Hepatocyte (in vitro differentiated cells): ENCODE measurements at places on chromosomes 2 and 18. TPM values are rescaled to one million over a fixed set of nuclear protein-coding genes. Genes with fewer than 3 reads are reported as not detected.

Gene DNER
- total RNA-seq, result 0.37 and 0.48 TPM in 2 replicates

Gene REG3G
- 0.30 TPM in 1 of 2 replicates, not detected in the other for total RNA-seq

Gene DSG3
- total RNA-seq, result 0.36 and 0.43 TPM in 2 replicates

Gene PLGLB1
- total RNA-seq, result 4.4 and 6.6 TPM in 2 replicates

Gene CD28
- total RNA-seq, result not detected in 2 replicates

Gene PPM1G
- 60.6 and 64.9 TPM in 2 replicates for total RNA-seq

Gene EVA1A
- total RNA-seq, result 30.8 and 36.2 TPM in 2 replicates

Gene MRO
- 2.0 and 3.1 TPM in 2 replicates for total RNA-seq

Gene TOGARAM2
- 0.47 and 0.92 TPM in 2 replicates for total RNA-seq

Gene PCARE
- 0.04 and 2.2 TPM in 2 replicates for total RNA-seq

Gene MATN3
- 2.3 and 3.5 TPM in 2 replicates for total RNA-seq

Gene CRYGD
- not detected in 2 replicates for total RNA-seq

- DNase-seq, result no peak
Observed at GRCh38 chr2:124698979-124699565, 674.0 kb downstream of the CNTNAP5 start.

- DNase-seq, result no peak
Observed at GRCh38 chr2:46769809-46770208, 145.8 kb downstream of the MCFD2 start.

- no peak for DNase-seq
Observed at GRCh38 chr18:50680966-50681365, 121.1 kb downstream of the MAPK4 start.

DNA sequence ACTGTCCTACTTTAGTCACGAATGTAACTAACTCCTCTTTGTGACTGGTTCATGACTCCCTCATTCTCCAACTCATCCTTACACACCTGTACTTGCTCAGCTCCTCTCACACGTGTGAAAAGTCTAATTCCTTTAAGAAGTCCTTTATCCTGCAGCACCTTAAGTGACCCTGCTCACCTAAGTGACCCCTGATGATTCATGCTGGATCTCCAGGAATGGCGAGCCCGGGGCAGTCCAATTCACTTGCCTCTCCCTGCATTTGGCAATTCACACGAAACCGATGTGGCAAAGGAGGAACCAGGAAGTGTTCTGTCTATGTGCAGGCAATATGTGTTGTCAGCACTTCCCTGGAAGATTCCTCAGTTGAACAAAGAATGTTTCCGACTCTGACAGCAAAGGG is 189.8 kb upstream of the NABP1 start:
- DNase-seq, result no peak

GRCh38 chr2:45285771-45286390 is 276.6 kb upstream of the SIX2 start:
- DNase-seq, result no peak

DNA sequence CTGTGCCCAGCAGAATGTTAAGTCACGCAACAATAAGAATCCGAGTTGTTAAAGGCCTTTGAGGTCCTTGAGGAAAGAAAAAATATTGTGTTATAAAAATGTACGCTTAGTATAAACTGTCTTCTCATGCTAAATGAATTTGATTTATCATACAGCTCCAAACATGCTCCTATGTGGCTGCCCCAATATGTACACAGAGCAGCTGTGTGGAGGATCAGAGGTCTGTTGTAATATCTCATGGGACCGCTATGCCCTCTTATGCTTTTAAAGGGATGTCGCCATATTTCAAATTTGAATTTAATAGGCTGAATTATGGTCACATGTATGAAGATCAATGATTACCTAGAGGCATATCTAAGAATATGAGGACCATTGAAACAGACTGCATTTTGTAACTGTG is 90.2 kb downstream of the SLC5A7 start:
- DNase-seq, result no peak

- DNase-seq, result no peak
Observed at GRCh38 chr2:14081521-14081920, 551.0 kb upstream of the LRATD1 start.

DNA sequence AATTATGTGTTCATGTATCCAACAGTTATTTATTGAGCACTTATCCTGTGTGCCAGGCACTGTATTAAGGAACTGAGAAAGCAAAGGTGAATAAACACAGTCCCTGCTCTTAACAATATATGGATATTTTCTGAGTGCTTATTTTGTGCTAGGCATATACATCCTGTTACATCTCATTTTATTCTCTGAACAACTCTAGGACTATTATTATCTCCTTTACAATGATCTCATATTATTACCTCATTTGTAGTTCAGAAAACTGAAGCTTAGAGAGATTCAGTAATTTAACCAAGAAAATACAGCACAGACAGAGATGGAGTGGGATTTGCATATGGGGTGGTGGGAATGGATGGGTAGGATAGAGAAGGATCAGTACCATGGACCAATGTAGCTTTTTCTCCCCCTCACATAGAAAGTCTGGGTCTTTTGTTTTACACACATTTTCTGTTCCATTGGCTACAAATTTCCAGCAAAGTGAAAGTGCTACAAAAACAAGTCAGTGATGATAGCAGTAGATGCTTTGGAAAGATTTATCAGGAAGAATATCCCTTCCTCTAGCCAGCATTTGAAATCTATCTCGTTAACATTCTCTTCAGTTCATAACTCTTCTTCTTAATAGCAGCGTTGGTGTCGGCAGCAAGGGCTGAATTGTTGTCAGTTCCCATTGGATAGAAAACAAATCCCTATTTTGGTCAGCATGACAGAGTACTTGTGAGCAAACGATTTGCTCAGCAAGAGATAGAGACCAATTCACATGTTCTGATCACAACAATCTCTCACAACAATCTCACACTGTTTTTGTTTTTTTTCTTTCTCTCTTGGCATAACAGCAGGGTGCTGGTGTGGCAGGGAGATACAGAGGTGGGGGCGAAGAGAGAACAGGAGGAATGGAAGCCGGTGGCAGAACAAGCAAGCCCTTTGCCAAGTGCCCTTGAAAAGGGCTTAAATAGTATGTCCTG is 102.2 kb upstream of the KCTD1 start:
- DNase-seq, result no peak

DNA sequence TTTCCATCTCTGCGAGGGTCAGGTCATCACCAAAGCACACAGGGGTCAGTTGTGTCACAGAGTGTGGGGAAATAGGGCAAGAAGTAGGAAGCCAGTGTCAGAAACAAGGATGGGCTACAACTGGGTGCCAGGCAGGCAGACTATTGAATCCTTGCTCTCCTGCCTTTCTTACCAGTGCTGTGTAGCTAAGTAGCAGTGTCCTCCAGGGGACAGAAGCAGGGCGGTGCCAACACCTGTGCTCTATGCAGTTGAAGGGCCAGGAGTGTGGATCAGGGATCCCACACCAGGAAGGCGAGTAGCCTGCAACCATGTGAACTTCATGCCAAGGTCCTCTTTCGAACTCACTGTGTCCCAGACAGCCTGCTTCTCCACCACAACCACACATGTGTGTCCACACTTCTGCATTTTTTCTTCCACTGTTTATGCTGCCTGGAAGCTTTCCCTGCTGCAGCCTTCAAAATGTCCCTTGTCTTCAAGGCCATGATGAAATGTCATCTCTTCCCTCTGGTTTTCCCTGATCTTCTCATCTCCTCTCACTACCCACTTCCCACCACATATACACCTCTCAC is 25.4 kb upstream of the REG3G start:
- no peak for DNase-seq

DNA sequence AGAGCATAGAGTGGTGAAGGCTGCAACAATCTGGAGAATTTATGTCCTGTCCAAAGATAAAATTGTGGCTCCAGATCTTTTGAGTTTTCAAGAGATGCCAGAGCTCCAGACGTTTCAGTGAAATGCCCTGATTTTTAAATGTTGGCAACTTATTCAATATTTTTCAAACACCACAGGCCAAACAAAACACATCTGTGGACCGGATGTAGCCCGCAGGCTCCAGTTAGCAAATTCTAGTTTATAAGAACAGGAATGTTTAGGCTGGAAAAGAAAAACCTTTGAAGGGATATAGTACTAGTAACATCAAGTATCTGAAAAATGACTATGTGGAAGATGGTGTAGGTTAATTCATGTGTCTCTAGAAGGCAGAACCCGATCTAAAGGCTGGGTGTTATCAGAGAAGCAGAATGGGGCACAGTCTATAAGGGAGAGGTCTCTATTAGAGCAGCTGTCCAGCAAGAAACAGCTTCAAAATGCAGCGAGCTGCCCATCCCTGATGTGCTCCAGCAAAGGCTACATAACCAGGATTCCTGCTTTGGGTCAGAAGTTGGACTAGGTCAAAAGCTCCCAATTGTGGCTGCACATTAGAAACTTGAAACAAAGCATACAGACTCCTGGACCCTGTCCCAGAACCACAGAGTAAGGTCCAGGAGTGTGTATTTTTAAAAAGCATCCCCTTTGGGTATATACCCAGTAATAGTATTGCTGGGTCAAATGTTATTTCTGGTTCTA is 105.9 kb downstream of the ANKRD44 start:
- DNase-seq, result no peak

- no peak for DNase-seq
Observed at GRCh38 chr18:23938043-23938756, 76.4 kb upstream of the TTC39C start.

DNA sequence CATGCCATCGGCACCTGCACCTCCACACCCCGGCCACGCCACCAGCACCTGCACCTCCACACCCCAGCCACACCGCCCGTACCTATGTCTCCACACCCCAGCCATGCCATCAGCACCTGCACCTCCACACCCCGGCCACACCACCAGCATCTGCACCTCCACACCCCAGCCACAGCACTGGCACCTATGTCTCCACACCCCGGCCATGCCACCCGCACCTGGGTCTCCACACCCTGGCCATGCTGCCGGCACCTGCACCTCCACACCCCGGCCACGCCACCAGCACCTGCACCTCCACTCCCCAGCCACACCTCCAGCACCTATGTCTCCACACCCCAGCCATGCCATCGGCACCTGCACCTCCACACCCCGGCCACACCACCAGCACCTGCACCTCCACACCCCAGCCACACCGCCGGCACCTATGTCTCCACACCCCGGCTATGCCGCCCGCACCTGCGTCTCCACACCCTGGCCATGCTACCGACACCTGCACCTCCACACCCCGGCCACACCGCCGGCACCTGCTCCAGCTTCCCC is 390.3 kb upstream of the MYT1L start:
- DNase-seq, result no peak

DNA sequence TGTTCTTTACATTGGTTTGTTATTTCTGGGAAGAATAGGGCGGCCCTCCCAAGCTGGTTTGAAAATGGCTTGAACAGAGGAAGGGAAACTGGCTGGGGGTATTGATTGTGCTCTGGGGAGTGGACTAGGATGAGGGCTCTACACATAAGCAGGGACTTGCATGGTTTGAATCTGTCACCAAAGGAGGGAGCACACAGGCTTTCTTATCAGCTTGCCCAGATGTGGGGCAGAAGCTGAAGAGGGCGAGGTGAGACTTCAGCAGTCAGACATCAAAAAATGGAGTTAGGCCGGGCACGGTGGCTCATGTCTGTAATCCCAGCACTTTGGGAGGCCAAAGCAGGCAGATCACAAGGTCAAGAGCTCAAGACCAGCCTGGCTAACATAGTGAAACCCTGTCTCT is 7.2 kb upstream of the RAB12 start:
- no peak for DNase-seq

DNA sequence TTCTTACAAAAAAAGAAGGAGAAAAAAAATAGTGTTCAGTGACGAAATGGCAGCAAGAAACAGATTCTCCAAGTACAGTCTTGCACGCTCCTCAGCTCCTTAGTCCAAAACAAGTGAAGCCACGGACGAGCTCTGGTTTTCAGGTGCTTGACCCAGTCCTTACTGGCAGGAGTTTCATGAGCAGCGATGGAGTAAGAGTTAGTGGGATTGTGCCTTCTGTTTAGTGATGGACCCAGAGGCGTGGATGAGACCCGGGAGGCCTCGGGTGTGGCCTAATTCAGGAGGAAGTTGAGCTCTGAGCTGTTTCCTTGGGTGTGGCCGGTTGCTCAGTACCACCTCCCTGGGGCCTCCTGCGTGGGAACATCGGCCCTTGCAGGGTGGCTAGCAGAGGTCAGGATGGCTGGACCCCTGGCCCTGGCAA is 52.0 kb downstream of the KIF5C start:
- DNase-seq, result peak; percentile 26

DNA sequence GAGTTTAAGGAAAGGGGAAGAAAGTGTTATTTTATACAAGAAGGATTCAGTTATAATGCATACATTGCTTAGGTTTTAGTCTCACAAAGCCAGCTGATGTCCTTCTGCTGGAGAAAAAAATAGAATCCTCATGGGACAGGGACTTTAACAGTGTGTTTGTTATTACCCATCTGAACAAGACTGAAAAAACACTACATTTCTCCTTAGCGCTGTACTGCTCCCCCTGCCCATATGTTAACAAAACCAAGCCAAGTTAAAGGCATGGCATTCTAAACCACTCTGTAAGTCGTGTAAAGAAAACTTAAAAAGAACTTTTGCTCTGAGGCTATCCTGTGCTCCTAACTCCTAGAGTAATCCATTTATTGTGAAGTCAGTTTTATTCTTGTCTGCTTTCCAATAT is 102.6 kb upstream of the NYAP2 start:
- DNase-seq, result no peak

GRCh38 chr2:116517936-116518335 is 1296.6 kb upstream of the DDX18 start:
- no peak for DNase-seq

DNA sequence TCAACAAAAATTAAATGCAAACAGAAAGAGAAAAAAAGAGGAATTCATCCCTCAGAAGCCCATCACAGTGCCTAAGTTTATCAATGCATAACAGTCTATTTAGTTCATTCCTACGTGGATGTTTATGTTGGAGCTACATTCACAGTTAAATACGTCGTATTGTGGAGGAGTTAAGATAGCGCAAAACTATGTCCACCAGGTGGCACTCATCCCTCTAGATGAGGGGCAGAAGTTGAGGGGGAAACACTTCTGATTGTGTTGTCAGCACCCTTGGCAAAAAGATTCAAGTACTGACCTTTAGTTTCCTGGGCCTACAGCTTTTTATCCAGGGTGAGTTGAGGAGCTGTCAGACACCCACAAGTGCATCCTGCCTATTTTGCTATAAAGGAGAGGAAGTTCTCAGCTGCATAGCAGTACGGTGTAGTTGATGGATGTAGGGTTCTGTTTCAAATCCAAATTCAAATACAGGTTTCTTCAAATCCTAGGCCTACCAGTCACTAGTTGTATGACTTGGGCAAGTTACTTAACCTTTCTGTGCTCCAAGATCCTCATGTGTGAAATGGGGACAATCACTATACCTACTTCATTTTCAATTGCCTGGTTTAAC is 26.8 kb upstream of the MYO1B start:
- DNase-seq, result peak; percentile 78

DNA sequence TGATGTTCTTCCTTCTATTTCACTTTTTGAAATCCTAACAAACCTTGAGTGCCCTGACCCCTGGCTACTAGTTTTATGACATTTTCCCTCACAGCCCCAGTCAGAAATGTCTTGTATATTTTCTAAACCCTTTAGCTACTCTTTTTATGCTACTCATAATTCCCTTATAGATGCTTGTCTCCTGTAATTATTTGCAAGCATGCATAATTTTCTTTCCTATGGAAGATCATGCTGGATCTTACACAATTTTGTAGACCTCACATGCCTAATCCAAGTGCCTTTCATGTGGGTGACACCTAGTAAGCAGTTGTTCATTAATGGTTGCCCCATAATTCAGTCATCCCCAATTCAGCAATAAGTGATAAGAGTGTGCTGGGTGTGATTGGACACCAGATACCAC is 6.9 kb downstream of the GPD2 start:
- no peak for DNase-seq
